AG08396 (cell line): ENCODE measurements at places on chromosomes 7 and 10.

DNA sequence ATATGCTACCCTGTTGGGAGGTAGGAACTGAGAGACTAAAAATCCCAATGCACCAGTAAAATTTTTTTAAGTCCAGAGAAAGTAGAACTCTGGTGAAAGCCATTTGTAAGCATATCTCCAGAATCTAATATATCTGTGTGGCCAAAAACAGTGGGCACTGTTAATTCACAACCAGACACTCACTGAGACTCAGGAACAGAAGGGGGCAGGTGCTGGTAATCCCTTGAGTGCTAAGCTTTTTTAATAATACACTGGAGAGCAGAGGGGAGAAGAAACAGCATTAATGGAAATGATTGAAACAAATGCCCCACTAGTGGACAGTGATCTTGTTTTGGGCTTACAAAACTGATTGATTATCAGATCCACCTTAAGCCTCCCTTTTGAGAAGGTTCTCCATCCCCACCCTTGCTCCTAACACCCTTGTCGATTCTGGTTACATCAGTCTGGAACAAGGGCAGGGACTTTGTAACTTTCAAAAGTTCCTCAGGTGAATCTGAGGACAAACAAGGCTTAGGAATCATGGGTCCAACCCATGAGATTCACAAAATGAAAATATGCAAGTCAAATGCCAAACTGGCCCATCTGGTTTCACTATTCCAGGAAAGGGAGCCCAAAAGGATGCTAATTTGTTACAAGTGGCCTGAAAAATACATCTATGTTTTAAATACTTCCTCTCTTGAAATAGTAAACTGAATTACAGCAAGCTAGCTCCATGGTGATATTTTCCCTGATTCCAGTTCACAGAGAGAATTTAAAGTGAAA is 29.7 kb downstream of the PLXNA4 start:
- DNase-seq, result no peak

DNA sequence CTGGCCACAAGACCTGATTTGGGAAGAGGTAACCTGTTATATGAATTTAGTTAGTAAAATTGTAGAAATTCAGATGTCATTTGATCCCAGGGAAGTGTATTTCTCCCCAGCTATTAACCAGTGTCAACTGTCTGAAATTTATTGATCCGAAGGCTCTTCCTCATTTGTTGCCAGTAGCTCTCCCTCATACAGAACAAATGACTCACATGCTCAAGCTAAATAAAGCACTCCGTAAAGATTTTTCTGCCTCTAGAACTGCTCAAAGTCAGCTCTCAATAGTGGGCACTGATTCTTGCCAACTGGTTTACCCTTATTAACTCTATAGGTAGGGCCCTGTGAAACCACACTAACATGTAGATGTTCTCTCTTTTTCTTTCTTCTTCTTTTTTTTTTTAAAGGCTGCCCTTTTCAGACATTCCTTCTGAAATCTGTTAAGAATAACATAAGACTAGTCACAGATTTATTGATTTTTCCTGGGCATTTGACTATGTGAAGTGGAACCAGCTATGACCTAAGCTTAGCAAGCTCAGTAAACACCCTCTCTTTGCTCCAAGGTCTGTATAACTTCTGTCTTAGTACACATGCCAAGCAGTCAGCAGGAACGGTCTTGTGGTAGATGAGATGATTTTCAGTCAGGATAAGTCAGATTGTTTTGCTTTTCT is 21.8 kb downstream of the RPA3 start:
- peak; percentile 20 for DNase-seq

DNA sequence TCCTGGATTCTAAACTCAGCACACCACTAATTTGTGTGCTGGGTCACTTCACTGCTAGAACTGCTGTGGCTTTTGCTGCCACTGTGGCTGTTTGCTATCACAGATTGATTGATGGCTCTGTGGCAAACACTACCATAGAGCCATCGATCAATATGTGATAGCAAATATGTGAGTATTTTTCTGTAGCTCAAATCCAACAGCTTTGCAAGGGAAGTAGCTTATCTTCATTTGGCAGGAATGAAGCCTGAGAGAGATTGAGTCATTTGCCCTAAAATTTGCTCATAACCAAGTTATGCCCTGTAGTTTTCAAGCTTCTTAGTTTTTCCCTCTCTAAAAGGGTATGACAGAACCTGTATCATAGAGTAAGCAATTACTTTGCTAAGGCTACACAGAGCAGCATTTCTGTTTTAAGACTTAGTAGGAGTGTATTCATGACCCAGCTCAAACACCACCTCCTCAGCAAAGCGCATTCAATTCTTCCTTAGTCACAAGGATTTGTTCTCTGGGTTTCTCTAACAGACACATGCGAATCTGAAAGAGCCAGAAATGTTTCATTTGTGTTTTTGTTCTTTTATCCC is 43.1 kb downstream of the MINPP1 start:
- DNase-seq, result peak; percentile 32

- DNase-seq, result peak; percentile 52
These were observed 3.5 kb downstream of the NRCAM start for GRCh38 chr7:108452707-108453106.

GRCh38 chr7:83072576-83073517 is 89.8 kb downstream of the PCLO start:
- DNase-seq, result no peak
